ENCODE measurements at places on chromosomes 4 and X.
A peak's percentile ranks its signal among the peaks of the same experiment; 100 is the strongest.

- peak; percentile 93 for DNase-seq
Measured at GRCh38 chrX:101097546-101098453, at the start of gene CENPI. TSS of gene CENPI (plus strand) at chrX:101098204. CDS start at chrX:101101071, 2,867 bp downstream.

GRCh38 chrX:153814591-153815315 is 15.6 kb downstream of the PDZD4 start:
- no peak for DNase-seq

GRCh38 chrX:141839856-141840255 is 1.7 kb downstream of the MAGEC3 start:
- DNase-seq, result no peak

- DNase-seq, result no peak
Measured at GRCh38 chr4:1846580-1846979, 9.4 kb downstream of the LETM1 start.

DNA sequence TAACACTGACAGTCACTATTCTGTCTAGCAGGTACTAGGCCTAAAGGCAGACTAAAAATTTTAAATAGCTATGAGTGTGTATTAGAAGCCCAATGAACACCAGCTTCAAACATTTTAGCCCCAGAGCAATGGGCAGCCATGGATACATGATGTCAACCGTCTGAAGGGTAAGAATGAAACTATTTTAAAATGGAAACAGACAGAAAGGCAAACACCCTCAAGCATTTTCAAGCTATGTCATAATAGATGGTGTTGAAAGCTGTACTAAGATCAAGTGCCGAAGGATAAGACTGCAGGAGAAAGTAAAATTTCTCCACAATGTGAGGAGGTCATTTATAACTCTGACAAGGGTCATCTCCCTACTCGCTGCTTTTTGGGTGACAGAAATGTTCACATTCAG is 225.0 kb downstream of the COL25A1 start:
- DNase-seq, result no peak

DNA sequence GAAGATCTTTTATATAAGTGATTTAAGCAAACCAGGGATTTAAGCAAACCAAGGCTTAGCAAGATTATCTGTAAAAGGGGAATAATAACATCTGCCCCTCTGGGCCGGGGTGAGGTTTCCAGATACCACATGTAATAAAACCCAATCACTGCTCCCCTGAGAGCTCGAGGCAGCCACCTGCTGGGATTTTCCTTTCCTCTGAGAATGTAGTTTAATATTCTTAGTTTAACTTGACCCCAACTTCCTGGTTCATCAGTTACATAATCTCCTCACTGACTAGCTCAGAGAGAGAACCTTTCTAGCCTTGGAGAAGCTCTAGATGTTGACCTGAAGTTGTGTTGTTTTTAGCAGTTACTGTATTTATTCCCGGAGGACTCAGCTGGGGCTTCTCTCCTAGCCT is 322.4 kb downstream of the ARHGAP10 start:
- DNase-seq, result peak; percentile 36

DNA sequence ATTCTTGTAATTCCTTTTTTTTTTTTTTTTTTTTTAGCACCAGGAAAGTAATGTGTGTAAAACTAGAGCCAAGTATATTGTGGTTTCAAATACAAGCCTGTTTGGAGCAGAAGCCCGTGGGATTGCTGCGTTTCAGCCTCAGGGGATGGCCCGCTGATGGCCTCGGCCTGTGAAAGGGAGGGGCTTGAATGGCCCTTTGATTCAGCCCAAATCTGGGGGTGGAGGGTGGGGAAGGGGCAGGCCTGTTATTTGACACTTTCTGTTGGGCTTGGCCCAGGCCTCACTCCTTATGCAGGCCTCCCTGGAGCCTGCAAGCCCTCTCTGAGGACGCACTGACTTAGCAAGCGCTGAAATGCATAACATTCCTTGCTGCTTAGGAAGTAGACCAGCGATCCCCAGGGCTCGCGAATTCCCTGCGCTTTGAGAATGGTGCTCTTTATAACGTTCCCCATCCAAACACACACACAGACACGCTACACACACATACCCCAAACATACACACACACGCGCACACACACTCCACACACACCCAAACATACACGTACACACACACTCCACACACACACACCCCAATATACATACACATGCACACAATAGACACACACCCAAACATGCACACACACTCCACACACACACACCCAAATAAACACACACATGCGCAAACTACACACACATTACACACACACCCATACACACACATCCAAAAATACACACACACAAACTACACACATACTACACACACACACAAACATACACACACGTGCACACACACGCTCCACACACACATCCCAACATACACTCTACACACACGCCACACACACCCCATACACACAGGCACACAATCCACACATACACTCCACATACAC is 29.6 kb downstream of the TLR10 start:
- no peak for DNase-seq

- no peak for DNase-seq
Measured at GRCh38 chr4:27000122-27000521, 139.5 kb downstream of the STIM2 start.

DNA sequence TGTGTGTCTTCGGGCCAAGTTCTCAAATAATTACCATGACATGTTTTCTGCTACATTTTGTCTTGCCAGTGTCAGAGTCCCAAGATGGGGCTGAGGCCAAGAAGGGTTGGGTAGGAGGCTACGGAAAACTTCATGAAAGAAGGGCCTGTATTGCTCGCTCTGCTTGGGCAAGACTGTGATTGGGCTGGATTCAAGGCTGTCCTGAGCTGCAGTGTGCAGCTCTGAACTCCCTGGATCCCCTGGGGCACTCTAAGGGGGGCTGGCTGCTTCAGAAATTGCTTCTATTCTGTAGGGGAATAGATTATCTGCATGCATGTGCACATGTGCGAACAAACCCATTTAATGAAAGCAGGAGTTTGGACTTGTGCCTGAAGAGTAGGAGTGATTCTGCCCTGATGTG is 13.6 kb downstream of the TSPAN6 start:
- DNase-seq, result no peak

GRCh38 chr4:160981083-160981482 is 1182.7 kb downstream of the FSTL5 start:
- no peak for DNase-seq

DNA sequence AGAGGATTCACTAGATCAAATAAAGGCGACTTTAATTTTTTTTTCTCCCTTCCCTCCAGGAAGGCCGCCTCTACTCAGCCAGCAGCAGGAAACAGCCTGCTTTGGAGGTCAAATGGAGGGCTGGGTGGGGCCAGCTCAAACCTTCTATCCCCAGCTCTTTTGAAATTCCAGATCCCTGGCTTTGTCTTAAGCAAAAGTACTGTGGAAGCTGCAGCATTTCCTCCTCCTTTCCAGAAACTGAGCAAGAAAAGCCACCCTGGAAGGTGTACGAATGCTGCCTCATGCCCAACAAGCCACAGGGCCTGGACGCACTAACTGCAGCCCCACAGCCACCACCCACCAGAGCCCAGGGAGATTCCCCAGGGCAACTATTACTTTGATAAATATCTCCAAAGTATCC is 55.1 kb upstream of the ZCCHC13 start:
- DNase-seq, result peak; percentile 2

DNA sequence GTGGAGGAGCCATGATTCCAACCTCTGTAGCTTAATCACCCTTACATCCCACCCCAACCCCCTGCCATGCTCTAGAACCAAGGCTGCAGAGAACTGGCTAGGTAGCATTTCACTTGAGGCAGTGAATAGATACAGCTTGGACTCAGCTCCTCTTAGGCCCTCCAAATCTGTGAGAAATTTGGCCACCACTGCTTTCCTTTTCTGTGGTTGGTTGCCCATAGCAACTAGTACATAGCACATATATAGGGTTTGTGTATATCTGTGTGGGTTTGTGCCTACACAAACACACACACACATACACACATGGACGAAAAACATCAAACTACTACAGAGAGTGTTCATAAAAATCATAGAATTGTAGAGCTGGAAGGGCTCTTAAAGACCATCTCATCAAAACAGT is 52.0 kb upstream of the CCDC160 start:
- DNase-seq, result no peak

DNA sequence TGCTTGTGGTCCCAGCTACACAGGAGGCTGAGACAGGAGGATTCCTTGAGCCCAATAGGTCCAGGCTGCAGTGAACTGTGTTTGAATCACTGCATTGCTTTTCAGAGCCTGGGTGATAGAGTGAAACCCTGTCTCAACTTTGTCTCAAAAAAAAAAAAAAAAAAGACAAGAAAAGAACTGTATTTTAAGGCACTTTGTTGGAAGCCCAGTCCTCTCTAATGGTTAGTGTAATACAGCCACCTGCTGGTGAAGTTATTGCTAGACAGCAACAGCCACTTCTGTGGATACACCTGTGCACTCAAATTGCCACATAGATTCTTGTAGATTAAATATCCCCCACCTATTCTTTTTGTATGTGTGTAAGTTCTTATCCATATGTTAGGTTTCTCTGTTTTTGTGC is 10.1 kb upstream of the FGG start:
- DNase-seq, result peak; percentile 23

DNA sequence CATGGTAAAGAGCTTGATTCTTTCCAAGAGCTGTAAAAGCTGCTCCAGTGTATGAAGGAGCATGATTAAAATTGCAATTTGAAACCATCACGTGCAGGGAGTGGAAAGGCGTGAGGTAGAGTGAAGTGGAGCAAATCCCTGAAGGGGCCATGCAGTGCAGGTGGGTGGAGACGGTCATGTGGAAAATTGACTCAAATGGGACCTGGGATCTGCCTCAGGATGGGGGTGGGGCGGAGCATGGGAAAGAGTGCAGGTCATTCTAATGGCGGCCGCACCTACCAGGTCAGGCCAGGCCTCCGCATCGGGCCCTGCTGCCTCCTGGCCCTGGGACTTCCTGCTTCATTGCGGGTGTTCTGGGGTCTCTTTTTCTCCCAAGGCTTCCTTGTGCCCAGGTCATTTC is 25.3 kb upstream of the TRIM60 start:
- DNase-seq, result no peak

All from inflammatory macrophage treated with lipopolysaccharide for 4 hours (primary cell).